ENCODE measurements at places on chromosomes 6 and 20. TPM values are rescaled to one million over a fixed set of nuclear protein-coding genes. Genes with fewer than 3 reads are reported as not detected.

Gene VWA7
- total RNA-seq: 22.1 TPM

GRCh38 chr6:157274471-157275226 lies 48.7 kb downstream of the TMEM242 start:
- peak; percentile 81 for DNase-seq
- no peak overlapping the region for H3K27ac ChIP-seq
- peak overlapping the region; percentile 83 for H3K4me3 ChIP-seq
- H3K27me3 ChIP-seq: no peaks in the 10 kb centered on the region

Gene OPN5
- not detected for total RNA-seq

- DNase-seq: no peak
- peaks cover 32% of the 10 kb centered on the region for H3K4me1 ChIP-seq
- H3K27ac ChIP-seq: no peak overlapping the region
- H3K4me3 ChIP-seq: no peak overlapping the region
- peaks cover 6% of the 10 kb centered on the region for H3K36me3 ChIP-seq
Measured at GRCh38 chr6:13412639-13413465, 74.5 kb downstream of the GFOD1 start.

Gene LTA
- not detected for total RNA-seq

DNA sequence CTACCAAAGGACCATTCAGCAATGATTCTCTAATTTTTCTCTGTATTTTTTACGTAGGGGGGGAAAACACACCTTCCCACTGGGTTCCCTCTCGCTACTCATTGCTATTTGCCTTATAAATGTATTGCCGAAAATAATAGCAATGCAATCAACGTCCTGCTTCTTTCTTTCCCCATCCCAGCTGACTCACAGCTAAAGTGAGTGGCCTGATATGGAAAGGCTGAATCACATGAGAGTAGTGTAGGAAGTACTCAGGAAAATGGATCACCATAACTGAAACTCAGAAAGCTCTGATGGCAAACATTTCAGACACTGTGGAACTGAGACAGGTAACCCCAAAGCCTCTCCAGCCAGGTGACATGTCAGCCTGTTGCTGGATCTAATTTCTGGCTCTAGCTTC lies 49.3 kb upstream of the SRPK1 start:
- H3K4me1 ChIP-seq: peaks cover 47% of the 10 kb centered on the region
- peaks cover 8% of the 10 kb centered on the region for H3K36me3 ChIP-seq
- H3K27me3 ChIP-seq: no peaks in the 10 kb centered on the region
- H3K4me3 ChIP-seq: no peak overlapping the region
- peak; percentile 36 for DNase-seq

- H3K27ac ChIP-seq: peak overlapping the region; percentile 27
- H3K4me1 ChIP-seq: peaks cover 19% of the 10 kb centered on the region
- DNase-seq: no peak
- no peak overlapping the region for H3K4me3 ChIP-seq
Measured at GRCh38 chr6:150336708-150337107, 32.1 kb upstream of the IYD start.

DNA sequence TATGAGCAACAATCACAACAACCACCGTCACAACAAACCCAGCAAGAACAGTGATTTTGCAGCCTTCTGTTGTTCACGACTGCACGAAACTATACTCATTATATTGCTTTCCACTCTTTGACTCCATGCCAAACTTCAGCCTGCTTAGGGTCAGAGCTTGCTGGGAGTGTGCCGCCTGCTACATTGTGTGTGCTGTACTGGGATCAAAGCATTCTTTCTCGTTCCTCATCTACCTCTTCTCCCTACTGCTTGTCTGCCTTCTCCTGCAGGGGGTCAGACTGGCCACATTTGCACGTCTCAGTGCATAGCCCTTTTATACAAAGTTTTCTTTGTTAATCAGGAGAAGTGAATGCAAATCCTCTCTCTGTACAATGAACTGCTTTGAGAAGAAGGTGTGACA lies 401.6 kb upstream of the CITED2 start:
- H3K4me3 ChIP-seq: no peak overlapping the region
- peaks cover 7% of the 10 kb centered on the region for H3K4me1 ChIP-seq
- no peaks in the 10 kb centered on the region for H3K27me3 ChIP-seq
- no peaks in the 10 kb centered on the region for H3K36me3 ChIP-seq
- H3K27ac ChIP-seq: no peak overlapping the region
- DNase-seq: no peak

DNA sequence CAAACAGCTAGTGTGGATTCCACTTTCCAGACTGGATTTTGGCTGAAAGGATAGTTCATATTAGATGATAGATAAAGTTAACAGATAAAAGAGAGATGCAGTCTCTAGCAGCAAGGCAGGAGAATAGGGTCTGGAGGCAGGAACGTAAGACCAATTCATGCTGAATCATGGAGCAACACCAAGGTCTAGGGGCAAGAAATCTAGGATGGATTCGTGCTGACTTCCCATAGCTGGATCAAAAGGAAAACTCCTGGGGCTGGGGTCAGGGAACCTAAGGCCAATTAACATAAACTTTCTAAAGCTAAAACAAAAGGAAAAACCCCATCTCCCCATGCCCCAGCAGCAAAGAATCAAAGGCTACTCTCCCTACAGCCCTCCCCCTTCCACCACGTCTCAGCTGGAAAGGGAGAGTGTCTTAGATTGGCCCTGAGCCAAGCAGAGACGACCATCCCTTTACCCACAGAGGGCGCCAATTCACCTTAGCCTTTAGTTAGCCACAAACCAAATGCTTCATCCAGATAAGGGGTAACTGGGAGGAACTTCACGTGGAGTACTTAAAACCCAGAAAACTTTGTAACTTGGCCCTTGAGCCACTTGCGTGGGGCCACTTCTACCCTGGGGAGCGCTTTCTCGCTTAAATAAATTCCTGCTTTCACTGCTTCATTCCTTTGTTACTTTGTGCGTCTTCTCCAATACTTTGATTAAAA lies 7.6 kb downstream of the TREM1 start:
- no peak overlapping the region for H3K4me3 ChIP-seq
- H3K36me3 ChIP-seq: no peaks in the 10 kb centered on the region
- peaks cover 28% of the 10 kb centered on the region for H3K4me1 ChIP-seq
- peak; percentile 83 for DNase-seq
- peaks cover 30% of the 10 kb centered on the region for H3K27me3 ChIP-seq
- H3K27ac ChIP-seq: no peak overlapping the region

Data from Calu3 (cell line).